Thoracic aorta (tissue), 2 donors: ENCODE measurements at places on chromosomes 3 and 15.

GRCh38 chr15:41022487-41023090 lies 69.3 kb downstream of the CHAC1 start:
- no peak for DNase-seq

DNA sequence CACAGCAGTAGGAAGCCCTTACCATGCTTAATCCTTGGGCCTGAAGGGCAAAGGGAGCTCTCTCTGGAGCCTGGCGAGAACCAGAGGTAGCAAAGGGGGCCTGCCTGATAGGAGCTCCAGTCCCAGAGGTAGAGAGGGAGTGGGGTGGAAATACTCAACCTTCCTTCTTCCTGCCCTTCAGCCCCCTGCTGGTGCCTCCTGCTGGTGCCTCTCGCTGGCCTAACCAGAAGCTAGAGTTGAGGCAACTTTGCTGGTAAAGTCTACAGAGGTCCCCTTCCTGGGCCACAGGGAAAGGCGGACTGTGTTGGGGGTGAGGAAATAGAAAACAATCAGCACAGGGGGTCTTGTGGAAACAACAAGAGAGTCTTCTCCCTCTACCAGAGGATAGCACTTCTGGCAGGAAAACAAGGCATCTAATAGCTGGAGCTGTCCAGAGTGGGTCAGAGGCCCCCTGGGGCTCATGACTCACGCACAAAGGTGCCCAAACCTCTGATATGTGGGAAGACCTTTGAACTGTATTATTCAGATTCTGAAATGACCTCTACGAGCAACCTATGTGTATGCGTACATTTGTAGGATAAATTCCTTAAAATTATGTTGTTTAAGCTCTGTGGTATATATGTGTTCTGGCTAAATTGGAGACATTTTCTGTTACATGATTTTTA lies 133.9 kb downstream of the LRRC28 start:
- DNase-seq, result no peak

DNA sequence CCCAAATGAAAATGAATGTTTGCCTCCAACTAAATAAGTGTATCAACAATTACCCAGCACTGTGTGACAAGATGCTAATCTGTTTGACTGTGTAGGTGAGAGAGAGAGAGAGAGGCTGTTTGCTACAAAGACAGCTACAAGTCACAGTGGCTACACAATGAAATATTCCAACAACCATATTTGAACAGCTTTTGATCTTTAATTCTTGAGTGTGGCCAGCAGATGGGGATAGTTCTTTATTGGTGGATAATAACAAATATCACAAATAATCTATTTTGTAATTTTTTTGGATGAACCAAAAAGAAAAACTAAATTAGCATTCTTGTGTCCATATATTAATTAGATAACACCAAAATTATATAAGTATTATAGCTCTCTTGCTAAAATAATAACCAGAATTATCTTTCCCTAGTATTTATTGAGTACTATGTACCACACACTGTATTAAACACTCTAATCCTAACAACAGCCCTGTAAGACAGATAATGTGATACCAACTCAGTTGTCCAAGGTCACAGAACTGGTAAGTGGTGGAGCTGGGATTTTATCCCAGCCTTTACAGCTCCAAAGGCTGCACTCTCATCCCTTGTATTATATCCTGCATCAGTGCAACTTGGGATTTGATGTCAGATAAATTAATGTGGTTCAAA lies 61.9 kb upstream of the C3orf80 start:
- no peak for DNase-seq

- no peak for DNase-seq
Measured at GRCh38 chr15:96046620-96047240, 283.8 kb upstream of the NR2F2 start.

DNA sequence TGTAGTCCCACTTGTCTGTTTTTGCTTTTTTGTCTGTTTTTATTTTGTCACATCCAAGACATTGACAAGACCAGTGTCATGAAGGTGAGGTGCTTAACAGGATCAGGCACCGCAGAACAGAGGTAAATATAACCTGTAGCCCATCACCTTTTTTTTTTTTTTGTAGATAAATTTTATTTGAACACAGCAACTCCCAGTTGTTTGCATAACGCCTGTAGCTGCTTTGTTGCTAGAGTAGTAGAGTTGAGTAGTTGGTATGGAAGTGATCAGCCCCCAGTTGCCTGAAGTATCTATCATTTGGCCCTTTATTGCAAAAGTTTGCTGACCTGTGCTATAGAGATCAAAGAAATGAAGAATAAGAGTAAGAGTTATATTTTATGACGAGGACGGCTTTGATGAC lies 135.0 kb downstream of the TCF12 start:
- DNase-seq, result no peak

- no peak for DNase-seq
Measured at GRCh38 chr3:42665050-42665878, 11.8 kb downstream of the ZBTB47 start.

- DNase-seq, result no peak
Measured at GRCh38 chr3:137852391-137852830, 88.3 kb downstream of the SOX14 start.

DNA sequence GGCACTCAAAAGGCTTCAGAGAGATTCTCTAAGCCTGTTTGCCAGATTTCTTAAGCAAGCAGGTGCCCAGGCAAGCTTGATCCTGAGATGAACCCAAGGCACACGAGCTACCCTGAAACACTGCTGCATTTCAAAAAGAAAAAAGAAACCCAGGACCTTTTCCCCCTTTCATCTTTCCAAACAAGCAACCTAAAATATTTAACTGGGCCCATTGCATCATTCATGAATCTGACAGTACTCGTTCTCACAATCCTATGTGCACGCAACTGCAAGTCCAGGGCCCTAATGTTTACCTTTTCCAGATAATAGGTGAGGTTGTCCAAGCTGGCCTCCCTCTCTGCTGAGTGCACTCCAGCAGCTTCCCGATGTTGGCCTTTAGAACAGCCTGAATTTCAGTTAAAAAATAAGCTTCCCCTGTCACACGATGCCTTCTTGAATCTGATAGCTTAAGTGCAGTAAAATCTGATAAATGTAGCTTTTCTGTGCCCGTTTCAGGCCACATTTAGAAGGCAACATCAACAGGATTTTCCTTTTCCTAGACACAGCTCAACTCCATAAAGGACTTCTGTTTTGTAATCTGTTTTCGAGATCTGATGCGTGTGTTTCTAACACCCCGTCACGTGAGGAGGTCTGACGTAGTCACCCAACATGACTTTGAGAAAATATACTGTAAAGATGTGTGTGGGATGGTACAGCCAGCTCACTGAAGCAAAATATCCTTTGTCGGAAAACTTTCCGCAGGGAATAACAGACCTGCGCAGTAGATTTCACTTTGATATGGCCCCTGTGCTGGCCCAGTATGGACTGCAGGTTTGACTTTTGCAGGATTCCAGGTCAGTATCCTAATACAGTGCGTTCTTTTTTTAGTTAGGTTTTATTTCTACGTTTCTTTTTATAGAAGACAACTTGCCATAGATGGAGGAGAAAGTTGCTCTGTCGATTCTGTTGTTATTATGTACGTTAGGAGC lies 55.1 kb upstream of the RASA2 start:
- DNase-seq, result no peak

DNA sequence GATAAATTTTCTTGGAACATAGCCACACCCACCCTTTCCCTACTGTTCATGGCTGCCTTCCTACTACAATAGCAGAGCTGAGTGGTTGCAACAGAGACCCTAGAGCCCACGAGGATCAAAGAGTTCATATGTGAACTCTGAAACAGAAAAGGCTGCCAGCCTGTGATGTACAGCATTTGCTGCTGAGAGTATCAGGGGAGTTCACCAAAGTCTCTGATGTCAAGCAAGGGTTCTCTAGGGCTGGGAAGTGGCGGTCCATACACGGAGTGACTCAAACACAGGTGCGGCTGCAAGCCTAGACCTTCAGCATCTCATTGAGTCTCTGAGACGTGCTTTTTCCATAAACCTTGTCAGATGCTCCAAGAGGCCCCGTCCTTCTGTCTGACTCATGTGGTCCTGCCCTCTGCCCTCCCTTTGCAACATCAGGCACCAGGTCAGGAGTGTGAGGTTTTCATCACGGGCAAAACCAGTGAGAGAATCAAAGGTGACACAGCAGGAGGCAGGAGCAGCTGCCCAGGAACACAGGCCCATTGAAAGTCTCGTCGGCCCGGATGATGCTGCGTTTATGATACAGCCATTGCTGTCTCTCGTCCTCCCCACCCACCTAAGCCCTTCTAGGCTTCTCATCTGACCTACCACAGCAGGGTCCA lies 42.9 kb downstream of the PCSK6 start:
- DNase-seq, result no peak
